T-helper 22 cell (primary cell): ENCODE measurements at places on chromosomes 12 and 14.

DNA sequence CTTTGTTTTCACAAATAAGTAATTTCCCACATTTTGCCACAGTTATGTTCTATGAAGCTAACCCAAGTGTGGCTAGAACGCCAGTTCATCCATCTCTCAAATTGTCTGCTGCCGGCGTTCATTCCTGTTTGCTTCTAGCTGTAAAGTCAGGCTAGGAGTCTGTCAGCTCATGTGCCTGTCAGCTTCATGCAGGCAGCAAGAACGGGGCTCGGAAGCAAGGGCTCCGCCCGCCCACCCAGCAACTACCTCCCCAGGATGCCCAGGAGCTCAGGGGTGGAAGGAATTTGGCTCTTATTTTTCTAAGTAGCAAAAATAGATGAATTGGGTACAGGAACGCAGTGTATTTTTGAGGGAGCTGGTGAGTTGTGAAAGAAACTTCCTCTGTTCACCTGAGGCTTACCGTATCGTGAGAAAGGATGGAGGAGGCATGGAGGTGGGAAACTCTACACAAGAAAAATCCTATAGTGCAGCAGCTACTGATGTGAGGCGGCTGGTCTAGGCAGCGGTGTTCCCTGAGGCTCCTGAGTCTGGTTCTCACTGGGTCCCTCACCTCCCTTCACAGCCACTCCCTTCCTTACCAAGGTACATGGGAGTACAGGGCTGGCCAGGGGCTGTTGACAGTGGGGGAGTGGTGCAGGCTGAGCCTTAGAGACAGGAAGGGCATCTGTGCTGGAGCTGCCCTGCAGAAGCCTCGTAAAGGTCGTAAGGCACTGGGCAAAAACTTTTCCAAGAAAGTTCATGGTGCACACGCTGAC lies 54.5 kb upstream of the AMN start:
- DNase-seq, result no peak

- DNase-seq, result no peak
Observed at GRCh38 chr12:76503957-76504356, 55.6 kb downstream of the OSBPL8 start.

- no peak for DNase-seq
Observed at GRCh38 chr12:107167756-107168155, 74.4 kb upstream of the CRY1 start.

- no peak for DNase-seq
Observed at GRCh38 chr12:78028426-78028825, 197.7 kb downstream of the NAV3 start.

GRCh38 chr12:62003226-62003625 lies 257.0 kb upstream of the USP15 start:
- no peak for DNase-seq

GRCh38 chr14:94373708-94374107 lies 14.7 kb downstream of the SERPINA1 start:
- no peak for DNase-seq

DNA sequence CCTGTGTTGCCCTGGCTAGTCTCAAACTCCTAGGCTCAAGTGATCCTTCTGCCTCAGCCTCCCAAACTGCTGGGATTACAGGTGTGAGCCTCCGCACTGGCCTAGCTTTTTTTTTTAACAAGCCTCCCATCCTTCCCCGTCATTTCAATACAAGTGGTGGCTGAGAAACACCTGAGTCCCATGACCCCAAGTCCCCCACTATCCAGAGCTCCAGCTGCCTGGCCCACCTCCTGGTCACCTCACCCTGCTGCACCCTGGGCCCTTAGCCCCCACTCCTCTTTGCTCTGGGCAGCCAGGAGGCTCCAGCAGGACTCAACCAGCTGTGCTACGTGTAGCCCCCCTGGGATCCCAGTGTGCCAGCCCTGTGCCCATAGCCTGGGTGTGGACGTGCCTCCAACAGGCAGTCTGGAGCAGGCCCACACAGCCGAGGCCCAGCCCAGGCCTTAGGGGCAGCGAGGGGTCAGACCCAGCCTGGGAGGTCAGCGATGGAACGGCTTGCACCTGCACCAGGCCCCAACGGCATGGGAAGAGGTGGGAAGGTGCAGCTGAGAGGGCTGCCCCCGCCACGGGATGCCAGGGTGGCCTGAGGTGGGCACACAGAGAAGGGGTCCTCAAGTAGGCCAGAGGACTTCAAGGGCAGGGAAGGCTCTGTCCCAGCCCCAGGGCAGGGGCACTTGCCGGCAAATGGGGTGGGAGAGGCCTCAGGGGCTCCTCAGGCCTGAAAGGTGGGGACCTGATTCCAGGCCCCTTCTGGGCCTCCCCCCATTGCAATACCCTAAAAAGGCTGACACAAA lies 6.5 kb downstream of the AHNAK2 start:
- no peak for DNase-seq

GRCh38 chr12:75479963-75480461 lies 543 bp upstream of the GLIPR1 start:
- no peak for DNase-seq

DNA sequence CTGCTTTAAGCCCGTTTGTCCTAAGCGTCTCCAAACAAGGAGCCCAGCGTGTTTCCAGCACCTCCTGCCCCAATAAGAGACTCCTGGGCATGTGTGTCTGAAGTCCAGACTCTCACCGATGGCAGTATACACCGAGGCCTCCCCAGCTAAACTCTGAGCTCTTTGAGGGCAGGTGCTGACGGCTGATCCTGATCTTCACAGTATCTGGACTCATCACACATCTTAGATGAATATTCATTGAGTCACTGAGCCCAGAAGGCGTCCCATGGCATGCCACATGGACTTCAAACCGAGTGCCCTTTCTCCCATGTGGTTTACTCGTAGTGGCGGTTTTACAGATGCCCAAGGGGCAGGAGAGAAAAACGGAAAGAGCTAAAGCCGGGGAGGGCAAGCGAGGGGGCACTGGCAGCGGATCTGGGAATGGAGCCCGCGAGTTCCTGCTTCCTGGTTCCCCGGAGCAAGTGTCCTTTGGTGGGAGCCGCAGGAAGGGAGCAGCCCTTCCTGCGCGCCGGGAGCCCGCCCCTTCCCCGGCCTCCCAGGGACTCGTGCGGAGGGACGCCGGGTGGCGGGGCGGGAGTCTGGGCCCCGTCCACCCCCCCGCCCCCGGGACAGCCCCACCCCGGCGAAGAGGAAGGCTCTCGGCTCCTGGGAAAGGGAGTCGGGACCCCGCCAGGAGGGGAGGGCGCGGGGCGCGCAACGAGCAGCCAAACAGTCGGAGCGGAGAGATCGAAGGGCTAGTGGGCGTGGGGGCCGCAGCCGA lies 585 bp upstream of the TEAD4 start:
- DNase-seq, result no peak

DNA sequence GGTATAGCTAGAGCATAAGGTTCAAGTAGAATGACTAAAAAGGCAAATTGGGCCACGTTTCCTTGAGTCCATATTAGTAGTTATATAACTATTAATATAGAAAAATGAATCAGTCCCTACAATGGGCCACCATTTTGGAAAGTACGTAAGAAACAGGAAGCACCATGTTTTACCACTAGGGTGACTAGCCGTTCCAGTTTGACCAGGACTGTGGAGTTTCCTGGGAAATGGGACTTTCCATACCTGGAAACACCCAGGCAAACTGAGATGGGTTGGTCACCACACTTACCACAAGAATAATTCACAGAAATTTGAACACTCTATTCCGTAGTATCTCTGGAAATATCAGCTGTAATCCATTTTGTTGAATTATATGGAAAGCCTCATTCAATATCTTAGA lies 2.1 kb upstream of the MAGOHB start:
- DNase-seq, result no peak

DNA sequence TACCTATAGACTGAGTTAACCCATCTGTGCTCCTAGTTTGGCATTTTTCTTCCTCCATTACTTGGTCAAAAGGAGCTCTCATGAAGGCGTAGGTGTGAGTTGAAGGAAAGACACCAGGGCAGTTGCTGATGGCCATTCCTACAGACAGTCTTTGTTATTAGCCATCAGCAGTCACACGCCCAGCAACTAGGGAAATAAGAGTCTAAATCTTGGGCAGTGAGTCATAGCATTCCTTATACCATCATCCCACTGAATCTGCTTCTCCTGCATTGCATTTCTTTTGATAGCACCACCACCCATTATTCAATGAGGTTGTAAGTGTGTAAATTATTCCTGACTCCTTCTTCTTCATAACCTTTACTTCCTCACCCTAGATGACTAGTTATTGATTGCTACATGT lies 150.9 kb upstream of the IGF1 start:
- no peak for DNase-seq

GRCh38 chr14:103730490-103731035 lies 15.0 kb downstream of the ZFYVE21 start:
- no peak for DNase-seq

DNA sequence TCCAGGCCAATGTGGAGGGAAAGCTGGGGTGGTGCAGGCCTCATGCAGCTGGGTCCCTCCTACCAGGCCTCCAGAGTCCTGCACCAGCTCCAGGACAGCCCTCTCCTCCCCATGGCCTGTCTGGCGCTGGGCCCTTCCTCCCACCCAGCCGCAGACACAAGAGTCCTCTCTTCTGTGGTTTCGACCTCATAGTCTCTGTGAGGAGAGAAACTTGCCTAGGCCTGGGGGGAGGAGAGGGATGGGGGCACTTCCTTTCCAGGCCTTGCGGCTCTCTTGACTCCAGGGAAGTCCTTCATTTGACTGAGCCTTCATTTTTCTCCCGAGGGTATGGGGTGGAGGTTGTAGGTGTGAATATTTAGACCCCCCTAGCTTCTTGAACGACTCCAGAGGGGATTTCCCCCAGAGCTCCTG lies 2.3 kb downstream of the MMP14 start:
- no peak for DNase-seq

DNA sequence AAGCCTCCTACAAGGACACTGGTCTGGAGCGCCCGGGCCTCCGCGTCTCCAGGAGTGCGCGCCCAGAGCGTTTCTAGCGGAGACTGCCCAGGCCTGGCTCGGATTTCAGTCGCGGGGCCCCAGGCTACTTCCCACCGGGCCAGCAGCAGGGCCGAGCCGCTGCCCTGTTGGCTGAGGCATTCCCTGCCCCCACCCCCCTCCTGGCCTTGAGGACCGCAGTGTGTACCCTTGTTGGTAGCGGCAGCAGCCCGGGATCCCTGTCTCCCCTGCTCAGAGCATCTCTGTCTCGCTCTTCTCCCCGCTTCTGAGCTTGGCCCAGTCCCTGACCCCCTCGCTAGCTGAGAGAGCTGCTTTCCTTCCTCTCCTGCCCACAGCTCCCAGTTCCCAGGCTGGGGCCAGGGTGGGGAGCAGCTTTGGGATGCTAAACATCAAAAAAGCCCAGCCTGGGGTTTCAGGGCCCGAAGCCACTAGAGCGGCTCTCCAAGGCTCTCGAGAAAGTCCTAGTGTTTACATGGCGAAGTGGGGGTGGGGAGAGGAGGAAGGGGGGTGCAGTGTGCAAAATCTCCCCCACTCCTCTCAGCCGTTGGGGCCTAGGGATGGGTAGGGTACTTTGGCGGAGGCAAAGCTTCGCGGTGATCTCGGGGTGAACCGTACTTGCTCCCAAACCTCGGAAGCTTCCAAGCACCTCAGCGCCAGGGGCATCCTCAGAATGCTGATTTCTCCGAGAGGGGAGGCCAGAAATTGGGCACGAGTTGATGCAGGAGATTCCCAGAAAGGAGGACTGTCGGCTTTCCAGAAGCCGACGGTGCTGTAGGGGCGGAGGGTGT lies 6.4 kb downstream of the NKX2-1 start:
- no peak for DNase-seq

DNA sequence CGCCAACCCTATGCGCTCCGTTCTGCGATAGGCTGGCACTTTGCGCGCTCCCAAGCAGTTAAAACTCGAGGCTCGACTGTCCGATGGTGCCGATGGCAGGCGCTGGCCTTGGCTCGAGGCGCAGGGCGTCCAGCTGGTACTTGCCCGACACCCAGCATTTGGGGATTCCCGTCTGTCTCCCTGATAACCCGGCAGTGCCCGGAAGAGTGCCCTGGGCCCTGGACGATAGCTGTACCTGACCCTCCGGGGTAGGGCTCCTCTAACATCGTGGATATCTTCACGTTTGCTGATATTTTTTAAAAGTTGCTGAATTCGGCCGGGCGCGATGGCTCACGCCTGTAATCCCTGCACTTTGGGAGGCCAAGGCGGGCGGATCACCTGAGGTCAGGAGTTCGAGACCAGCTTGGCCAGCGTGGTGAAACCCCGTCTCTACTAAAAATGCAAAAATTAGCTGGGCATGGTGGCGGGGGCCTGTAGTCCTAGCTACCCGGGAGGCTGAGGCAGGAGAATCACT lies 908 bp upstream of the WIF1 start:
- no peak for DNase-seq

DNA sequence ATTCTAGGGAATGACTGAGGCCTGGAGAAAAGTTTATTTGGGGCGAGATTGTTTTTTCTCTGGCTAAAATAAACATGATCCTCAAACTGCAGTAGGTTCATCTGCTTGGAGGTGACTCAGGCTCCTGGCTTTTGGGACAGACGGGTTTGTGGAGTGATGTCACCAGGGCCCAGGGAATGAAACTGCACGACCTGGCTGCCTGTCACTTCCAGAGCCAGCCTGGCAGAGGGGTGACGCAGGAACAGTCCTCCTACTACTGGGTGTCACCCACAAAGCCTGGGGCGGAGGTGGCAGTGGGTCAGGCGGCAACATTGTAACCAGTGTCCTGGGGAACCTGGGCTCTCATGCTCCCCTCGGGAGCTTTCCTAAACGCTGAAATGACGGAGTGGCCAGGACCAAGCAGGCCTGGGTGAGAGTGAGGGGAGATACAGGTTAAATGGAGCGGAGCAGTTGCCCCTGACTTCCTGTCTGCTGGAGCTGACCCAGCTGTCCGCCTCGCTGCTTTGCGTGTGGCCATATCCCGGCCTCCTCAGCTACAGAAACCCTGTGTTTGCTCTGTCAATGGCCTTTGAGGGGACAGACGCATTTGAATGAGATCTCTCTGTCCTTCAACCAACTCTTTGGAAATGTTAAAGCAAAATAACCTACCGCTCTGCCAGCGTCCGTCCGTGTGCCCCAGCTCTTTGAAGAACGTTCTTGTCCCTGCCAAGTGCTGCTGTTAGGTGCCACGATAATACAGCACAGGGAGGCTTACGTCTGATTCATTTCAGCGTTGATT lies 6.5 kb downstream of the HIP1R start:
- DNase-seq, result no peak

DNA sequence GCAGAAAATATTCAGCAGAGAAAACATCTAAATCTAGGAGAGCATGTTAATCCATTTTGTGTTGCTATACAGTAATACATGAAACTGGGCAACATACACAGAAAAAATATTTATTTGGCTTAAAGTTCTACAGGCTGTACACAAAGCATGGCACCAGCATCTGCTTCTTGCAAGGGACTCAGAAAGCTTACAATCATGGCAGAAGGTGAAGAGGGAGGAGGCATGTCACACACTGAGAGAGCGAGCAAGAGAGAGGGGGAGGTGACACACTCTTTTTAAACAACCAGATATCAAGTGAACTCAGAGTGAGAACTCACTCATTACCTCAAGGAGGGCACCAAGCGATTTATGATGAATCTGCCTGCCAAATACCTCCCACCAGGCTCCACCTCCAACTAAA lies 94.2 kb upstream of the CNOT2 start:
- no peak for DNase-seq

GRCh38 chr12:90305379-90305778 lies 596.7 kb upstream of the ATP2B1 start:
- no peak for DNase-seq

- DNase-seq, result no peak
Observed at GRCh38 chr14:55074662-55075061, 23.2 kb downstream of the MAPK1IP1L start.

GRCh38 chr14:25349269-25349668 lies 299.3 kb upstream of the STXBP6 start:
- no peak for DNase-seq
